ENCODE measurements at places on chromosomes 13 and 19.

DNA sequence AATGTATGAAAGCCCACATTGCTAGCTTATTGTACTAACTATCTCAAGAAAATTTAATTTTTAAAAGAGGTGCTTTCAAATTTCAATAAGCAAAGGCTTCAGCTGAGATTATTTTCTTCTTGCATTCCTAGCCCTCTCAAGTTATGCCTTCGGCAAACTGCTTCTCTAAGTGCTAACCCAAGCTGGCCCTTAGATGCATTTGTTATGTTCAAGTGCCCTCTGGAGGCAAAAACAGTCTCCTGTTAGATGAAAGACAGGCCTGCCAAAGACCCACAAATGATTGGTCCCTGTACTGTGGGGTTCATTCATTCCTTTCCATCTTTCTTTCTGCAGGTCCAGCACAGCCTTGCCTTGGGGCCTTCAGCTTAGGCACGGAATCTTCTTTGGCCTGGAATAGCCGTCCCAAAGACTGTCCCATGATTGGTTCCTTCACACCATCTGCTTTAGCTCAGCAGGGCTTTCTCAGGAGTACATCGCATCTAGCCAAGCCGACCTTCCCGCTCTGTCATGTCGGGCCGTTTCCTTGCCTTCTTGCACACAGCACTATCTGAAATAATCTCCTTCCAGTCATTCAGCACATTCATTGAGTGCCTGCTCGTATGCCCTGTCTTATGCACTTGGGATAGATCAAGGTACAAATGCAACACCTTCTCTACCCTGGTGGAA is 26.4 kb upstream of the TPTE2 start:
- DNase-seq = peak; percentile 32

GRCh38 chr13:55661505-55661904 is 1479.2 kb upstream of the PRR20A start:
- no peak for DNase-seq

DNA sequence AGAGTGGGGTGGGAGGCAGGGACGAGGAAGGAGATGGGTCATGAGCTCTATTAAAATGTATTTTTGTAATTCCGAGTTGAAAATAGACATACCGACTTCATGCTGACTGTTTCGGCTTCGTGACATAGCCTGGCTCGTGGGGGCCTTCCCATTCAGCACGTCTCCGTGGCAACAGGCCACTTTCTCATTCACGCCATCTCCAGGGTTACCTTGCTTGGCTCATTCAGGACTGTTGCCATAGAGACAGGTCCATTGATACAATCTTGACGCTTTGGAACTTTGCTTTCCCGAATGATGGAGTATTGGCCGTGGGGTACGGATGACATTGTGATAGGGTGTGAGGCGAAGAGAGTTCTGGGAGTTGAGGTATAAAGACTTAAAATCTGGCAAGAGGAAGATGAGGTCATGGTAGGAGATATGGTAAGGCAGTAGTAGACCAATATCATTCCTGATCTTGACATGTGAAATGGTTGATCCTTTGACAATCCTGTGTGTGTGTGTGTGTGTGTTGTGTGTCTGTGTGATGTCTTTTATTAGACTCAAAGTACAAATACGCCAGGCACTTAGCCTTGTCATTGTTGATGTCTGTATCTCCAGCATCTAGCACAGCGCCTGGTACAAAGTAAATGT is 97.3 kb downstream of the CACNA1A start:
- no peak for DNase-seq

DNA sequence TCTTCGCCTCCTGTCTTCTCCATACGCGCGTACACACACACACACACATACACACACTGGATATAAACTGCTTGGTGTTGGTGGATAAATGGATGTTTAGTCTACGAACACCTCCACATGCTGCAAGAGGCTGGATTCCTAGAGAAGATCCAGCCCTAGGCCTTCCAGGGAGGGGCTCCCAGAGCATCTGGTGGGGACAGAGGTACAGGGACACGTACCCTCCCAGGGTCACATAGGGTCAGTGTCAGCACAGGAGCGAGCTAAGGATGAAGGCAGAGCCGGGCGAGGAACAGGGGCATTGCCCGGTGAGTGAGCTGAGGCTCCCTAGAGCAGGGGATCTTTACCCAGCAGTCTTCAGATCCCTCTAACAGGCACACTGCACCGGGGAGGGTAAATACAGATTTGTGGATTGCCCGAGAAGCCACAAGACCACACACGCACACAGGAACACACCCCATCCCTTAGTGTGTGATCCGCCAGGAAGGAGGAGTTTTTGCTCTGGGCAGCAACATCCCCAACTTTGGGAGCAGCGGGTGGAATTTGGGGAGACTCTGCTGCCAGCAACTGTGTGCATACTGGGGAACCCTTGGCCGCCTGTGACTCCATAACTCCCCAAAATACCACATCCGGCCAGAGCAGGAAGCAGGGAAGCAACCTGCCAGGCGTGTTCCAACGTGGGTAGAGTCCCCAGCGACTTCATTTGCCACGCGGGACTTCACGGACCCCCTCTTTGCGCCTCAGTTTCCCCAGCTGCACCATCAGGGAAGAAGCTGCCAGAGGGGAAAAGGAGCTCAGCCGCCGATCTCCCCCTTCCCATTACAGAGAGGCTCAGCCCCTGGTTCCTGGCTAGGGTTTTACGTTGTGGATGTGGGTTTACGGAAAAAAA is 5.8 kb upstream of the TLE2 start:
- DNase-seq = peak; percentile 63

- no peak for DNase-seq
Measured at GRCh38 chr13:54750521-54750920, 1721.9 kb downstream of the OLFM4 start.

DNA sequence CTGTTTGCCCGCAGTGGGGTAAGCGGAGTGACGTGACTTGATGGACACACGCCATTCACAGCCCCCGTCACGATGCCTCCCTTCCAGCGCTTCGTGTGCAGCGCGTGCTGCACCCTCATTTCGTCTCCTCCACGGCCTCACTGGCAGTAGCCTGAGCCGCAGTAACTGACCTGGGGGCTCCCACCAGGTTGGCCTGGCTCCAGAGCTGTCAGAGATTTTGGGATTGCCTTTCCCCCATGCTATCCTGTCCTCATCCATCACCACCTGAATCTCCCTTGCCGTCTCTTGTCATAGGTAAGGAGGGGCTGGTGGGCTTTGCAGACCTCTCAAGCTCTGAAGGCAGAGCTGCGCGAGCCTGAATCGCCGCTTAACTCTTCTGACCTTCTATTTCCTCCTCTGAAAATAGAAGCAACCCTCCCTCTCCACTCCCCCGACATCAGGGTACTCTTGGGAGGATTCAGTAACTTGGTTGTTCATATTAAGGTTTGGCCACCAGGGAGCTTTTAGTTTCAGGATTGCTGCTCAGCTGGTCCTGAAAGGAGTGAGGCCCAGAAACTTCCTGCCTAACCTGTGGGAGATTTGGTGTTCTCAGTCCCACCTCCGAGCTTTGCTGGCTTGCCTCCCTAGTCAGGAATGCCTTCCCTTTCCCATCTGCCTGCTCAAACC is 27.9 kb downstream of the SIGLEC5 start:
- no peak for DNase-seq

DNA sequence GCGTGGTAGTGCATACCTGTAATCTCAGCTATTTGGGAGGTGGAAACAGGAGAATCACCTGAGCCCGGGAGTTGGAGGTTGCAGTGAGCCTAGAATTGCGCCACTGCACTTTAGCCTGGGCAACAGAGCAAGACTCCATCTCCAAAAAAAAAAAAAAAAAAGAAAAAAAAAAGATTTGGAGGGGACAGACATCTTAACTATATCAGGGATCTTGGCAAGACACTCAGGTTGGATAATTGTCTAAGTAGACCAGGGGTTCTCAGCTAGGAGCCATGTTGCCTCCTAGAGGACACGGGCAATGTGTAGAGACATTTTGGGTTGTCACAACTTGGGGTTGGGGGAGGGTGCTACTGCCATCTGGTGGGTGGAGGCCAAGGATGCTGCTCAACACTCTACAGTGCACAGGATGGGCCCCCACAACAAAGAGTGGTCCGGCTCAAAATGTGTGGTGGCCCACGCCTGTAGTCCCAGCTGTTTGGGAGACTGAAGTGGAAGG is 1.9 kb upstream of the ZNF580 start:
- peak; percentile 42 for DNase-seq

- peak; percentile 7 for DNase-seq
Measured at GRCh38 chr13:77492982-77493381, 42.5 kb upstream of the SCEL start.

GRCh38 chr13:98220271-98220791 is 43.3 kb upstream of the RNF113B start:
- DNase-seq = no peak

DNA sequence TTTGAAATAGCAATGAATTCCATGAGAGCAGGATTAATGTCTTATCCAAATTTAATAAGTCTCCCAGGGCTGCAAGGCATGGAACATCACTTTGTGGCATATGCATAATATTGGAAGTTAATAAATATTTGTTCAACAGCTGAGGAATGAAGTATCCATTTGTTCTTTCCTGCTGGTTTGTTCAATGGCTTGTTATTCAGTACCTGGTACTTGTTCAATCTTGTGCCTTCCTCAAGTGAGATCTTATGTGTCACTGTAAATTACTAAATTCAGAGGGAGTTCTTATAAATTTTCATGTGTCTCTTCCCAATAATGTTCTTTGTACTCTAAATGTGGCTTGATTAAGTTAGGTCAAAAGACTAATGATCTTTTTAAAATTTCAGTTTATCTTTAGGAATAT is 1105.5 kb upstream of the SPRY2 start:
- no peak for DNase-seq

DNA sequence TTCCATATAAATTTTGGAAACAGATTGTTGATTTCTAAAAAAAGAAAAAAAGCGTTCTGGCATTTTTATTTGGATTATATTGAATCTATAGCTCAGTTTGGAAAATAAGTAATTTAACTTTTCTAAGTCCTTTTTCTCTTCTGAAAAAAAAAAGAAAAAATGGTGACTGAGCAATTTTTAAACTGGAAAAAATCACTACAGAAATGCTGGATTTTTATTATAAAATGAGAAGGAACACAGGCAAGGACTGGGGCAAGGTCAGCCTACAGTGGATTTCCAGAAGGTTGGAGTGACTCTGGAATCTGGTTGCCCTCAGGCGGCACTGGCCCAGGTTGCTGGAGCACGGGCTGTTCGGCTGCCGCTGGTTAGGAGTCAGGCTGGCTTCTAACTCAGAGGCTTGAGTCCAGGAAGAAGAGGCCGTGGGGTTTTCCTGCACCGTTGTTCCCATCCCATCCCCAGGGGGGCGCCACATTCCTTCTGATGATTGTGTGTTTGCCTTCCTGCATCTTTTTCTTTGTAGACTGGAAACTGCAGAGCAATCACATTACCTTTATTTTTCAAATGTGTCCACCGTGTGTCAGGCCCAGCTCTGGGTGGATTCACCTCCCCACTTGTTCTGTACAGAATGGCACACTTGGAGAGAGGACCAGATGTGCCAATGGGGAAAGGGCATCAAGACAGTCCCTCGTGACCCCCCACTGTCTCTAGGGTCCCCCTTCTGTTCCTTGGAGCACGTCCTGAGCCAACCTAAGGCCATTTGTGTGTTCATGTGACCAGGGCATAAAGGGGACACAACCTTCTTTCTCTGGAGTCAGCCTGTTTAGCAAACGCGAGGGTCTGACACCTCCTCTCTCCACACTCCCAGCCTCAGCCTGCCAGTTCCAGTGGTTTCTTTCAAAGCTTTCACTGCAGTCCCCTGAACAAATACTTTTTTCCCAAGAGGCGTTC is 44.5 kb upstream of the GTF3A start:
- DNase-seq = peak; percentile 37

DNA sequence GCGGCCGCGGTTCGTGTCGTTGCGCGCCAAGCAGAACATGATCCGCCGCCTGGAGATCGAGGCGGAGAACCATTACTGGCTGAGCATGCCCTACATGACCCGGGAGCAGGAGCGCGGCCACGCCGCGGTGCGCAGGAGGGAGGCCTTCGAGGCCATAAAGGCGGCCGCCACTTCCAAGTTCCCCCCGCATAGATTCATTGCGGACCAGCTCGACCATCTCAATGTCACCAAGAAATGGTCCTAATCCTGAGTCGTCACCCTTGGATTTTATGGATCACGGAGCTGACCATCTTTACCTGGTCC is 475 bp downstream of the MRPL57 start:
- no peak for DNase-seq

DNA sequence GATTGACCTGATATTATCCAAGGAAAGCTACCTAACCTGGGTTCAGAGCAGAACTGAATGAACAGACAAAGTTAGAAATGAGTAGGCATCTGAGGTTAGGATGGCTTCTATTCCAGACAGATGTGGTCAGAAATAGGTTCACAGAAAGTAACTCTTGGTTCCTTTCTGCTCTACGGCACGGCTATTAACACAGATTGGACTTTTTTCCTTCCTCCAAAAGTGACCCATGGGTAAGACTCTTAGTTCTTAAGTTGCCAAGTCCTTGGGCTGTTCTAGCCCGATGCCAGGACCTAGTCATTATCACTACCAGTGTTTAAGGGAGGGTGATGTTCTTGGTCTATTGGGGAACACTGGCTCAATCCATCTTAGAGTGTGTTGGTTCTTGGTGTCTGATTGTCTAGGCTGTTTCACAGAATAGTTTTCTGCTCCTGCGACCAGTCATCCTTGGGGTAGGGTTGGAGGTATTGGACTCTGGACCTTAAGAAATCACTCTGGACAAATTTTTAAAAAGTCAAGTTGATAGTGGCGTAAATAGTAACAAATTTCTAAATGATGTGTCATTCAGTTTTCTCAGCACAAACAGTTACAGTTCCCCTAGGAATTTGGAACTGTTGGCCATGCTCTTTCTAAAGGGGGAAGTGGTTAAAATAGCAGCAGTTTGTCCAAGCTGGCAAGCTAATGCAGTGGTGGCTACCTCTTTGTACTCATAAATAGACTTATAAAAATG is 60.1 kb upstream of the MYCBP2 start:
- DNase-seq = peak; percentile 75

- DNase-seq = no peak
Measured at GRCh38 chr13:31824705-31825517, 85.6 kb downstream of the RXFP2 start.

DNA sequence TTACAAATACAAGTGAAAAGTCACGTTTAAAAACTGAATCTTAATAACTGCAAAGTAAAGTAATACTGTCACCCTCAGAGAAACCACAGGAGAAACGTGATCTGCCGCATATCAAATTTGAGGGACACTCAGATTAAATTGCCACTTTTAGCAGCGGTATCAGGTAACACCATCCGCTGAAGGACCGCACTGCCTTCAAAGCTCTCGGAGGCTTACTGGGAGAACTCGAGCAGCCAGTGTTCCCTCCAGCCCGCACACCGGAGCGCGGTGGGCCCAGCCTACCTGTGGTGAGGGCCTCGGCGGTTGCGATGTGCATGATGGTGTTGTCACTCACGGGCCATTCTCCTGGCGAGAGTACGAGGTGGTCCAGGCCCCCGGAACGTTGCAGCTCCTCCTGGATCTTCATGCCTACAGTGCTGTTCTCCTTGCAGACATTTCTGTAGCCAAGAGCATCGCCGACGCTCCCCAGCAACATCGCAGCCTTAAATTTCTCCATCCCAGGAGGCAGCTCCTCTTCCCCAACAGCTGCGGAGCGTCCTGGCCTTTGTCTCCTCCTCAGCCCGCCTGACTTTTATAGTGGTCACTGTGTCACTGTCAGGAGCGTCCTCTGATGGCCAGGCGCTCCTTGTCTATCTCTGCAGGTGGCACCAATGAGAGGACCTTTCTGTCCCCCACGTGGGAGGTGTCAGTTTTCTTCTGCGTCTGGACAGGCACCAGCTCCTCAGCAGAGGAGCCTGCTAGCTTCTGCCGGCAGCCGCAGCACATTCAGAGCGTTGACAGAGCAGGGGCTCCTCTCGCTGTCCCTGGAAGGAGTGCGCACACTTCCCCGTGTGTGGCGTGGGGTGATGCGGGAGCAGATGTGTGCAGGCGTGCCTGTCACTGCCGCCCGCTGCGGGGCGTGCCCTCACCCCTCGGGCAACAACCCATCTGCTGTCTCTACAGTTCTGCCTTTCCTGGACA is at the start of gene ADPRHL1:
Gene ADPRHL1, minus strand, starts transcription at position 547 of the 960 bp plus-strand sequence. Its CDS starts 51 bp downstream, at position 496.
- peak; percentile 12 for DNase-seq
